ENCODE measurements at places on chromosomes 5 and 9.

- no peak for DNase-seq
Observed at GRCh38 chr9:126326228-126327005, at the start of gene MVB12B. Gene MVB12B, plus strand, starts transcription at chr9:126326829. Its CDS starts 101 bp downstream, at chr9:126326930.

DNA sequence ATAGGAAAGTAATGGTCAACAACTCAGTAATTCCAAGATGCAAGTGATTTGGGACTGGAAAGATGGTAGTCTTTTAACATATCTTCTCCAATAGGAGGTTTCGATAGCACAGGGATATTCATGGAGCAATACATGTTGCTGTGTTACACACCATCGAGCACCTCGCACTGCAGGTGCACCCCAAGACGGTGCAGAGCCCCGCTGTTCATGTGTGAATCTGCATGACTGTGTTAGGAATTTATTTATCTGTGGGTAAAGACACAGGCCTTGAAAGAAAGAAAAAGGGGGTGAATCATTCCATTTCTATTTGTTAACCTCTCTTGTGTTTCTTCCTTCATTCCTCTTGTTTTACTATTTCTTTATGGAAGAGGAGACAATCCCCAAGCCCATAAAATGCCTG lies 217.1 kb downstream of the EBF1 start:
- no peak for DNase-seq

DNA sequence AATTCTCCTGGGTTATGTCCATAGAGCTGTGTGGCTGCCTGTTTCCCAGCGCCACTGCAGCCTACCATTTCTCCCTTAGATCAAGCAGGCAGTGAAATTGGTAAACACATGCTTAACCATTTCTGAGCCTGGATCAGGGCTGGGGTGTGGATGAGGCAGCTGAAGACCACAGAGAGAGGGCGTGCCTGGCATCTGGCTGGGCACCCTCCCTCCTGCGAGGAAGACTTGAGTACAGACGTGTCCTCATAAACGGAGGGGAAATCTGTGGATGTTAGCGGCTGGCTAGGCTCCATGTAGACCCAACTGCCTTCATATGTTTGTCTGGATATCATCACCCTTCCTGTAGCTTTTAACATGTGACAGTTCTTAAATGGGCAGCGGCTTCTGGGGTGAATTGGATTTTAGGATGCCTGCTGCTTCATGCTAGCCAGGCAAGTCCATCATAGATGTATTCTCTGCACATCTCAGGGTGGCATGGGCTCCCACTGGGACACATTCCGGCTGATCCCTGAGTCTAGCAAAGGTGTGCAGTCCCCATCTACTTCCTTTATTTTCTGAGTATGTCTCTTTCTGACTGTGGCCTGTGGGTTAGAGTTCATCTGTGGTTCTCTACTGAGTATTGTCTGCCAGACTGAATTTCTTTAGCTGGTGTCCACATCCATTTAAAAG lies 11.0 kb downstream of the RGS3 start:
- DNase-seq, result no peak

DNA sequence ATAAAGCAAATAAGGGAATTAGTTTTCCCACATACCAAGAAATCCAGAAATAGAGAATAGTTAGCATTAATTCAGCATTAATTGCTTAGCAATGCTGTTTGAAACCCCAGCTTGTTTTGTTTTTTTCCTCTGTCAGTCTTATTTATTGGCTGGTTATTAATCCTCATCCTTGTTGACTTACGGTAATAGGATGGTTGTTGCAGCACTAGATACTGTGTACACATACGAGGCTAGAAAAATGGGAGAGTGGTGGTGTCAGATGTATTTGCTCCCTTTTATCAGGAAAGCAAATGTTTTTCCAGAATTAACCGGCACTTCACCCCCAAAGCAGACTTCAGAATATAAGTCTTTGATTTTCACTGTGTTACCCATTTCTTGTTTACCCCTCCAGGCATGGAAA lies 60.4 kb downstream of the ERBIN start:
- no peak for DNase-seq

GRCh38 chr5:142432961-142433360 lies 108.1 kb upstream of the SPRY4 start:
- no peak for DNase-seq

GRCh38 chr5:102421647-102422046 lies 77.2 kb downstream of the SLCO6A1 start:
- no peak for DNase-seq

DNA sequence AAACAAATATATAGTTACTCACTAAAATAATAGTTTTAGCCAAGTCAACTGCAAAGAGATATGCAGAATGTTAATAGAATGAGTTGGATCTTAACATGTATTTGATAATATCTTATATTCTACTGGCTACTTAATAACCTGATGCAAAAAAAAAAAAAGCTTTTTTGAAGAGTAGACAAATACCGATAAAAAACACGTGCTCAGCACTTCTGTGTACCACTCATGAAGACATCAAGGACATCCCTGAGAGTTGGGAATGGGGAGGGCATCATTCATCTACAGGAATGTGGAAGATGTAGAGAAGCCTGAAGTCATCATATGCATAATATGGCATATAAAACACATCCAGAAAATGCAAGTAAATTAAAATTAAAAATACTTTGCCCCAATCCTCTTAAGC lies 43.2 kb upstream of the RANBP3L start:
- no peak for DNase-seq
